ENCODE measurements at places on chromosomes 3 and 15.

DNA sequence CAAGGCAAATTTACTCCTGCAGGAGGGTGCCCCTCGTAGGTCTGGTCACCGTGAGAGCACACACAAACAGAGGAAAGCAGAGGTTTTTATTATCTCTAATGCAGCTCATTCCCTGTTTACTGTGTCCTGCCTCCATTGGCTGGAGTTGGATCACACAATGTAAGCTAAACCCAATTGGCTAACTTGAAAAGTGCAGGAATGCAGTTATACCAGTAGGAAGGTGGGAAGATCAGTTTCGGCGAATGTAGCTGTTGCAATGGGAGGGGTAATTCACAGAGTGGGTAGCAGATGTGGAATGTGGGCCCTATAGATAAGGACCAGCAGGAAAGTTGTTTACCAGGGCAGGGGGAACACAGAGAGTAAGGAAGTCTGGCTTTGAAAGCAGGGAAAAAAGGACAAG is 42.5 kb upstream of the NPAP1 start:
- DNase-seq, result no peak

GRCh38 chr3:40920041-40920440 is 279.3 kb upstream of the CTNNB1 start:
- no peak for DNase-seq

GRCh38 chr3:159413319-159413718 is 575.3 kb upstream of the IL12A start:
- no peak for DNase-seq

GRCh38 chr3:50337175-50337861 is 3.3 kb downstream of the RASSF1 start:
- DNase-seq, result peak; percentile 56

DNA sequence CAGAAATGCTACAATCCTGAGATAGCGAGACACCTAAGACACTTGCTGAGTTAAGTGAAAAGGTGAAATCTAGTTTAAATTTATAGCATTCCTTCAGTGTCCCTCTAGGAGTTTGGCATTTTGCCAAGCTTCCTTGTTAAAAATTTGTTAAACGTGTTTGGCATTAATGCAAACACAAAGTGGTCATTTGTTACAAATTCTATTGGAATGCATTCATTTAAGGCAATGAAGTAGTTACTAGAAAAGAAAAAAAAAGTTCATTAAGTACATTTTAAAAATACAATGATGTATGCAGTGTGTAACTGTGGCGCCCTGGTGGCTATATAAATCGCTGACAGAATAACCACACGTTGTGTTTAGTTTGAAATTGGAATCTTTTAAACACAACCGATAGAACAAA is 31.3 kb upstream of the WNT5A start:
- DNase-seq, result no peak

DNA sequence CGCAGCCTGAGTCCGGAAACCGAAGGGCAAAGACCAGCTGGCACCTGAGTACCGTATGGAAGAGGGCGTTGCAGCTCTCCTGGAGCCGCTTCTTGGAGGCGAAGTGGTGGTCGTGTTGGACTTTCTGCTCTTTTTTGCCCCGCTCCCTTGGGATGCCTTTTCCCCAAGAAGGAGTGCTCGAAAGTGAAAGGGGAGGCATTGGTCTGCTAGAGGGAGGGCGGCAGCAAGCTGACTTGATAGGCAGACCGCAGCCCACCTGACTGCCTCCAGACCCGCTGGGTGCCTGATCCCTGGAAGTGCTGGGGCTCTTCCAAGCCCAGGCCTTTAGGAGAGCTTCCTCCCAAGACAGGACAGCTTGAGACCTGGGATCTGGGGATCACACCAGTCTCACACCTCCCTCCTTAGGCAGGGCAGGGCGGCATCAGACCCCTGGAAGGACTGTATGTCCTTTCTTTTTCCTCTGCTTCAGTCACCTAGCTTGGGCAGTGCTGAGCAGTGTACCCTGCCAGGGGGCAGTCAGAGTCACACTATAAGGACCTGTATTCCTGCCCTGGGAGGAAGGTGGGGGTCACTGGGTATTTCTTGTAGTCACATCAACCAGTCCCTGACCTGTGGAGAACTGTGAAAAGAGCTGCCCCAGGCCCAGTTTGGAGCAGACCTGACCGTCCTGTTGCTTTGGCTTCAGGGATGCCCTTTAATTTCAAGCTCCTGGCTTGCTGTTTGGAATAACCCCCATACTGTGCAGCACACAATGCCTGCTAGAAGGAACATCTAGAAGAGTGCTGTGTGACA is 2.1 kb downstream of the ACVR2B start:
- DNase-seq, result no peak

DNA sequence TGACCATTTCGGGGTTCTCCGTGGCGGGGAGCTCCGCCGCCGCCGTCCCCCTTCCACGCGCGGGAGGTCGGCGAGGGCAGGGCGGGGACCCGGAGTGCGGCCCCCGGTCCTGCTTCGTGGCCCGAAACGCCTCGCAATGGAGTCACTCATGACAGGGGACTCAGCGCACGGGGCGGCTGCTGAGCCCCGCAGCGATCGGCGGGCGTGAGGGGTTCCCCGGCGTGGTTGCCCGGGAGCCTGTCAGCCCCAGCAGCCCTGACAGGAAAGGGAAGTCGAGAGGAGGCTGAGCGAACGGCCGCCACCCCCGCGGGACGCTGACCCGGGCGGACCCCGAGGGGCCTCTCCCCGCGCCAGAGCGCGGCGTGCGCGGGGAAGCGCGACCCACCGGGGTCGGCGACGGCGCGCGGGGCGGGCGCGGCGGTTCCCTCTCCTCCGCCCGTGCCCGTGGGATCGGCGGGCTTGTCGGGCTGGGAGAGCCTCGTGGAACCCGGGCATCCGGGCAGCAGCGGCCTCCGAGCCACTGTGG is 564 bp upstream of the PIGZ start:
- DNase-seq, result no peak

GRCh38 chr3:157865352-157866000 is 240.7 kb downstream of the SHOX2 start:
- no peak for DNase-seq

DNA sequence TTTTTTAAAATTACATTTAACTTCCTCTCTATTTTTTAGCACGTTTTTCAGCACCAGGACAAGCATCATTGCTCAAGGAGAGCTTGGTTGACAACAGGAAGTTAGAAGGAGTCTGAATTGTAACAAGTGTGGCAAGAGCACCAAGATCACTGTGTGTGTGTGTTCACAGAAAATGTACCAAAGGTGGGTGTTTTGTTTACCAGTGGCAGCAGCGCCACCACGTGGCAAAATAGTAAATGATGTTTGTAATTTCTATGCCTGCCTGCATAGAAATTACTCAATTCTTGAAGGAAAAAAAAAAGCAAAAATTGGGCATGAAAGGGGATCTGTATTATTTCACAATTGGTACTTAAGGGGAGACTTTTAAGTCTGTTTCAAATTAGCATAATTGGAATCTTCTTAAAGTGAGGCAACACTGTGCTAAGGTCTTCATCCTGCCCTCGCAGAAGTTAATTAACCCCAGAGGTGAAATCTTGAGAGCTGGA is 7.4 kb upstream of the U2SURP start:
- peak; percentile 11 for DNase-seq

Measured in NCI-H187 treated with DMSO at 0.1 percent for 48 hours (cell line).